ENCODE measurements at places on chromosomes 3 and 15.

DNA sequence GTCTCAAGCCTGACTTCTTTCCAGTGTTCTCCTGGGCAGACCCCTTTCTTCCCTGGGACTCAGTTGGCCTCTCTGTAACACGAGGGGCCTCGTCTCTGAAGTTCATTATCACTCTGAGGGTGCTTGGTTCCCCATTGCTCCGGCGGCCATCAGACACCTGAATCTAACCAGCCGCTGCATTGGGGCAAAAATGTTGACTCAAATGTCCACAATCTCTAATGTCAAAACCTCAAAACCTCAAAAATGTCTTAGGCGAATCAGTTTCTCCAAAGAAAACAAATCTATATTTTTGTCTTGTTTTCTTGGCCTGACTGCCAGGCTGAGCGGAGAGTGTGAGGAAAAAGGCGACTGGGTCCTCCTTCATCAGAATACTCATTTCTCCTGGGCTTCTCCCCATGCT, 220.7 kb downstream of the VPS13C start:
- peak; percentile 19 for DNase-seq

- no peak for DNase-seq
These were observed 142.4 kb downstream of the TPRA1 start for GRCh38 chr3:127448161-127448561.

DNA sequence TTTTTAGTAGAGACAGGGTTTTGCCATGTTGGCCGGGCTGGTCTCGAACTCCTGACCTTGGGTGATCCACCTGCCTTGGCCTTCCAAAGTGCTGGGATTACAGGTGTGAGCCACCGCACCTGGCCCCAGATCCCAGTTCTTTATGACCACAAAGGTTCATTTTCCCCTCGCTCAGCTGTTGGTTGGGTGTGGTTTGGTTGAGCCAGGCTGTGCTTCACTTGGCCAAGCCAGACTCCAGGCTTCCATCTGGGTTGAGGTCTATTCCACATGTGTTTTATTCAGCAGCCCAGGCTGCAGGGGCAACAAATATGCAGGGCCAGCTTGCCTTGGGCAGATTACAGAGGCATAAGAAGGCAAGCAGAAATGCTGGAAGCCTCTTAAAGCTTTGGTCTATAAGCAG, 13.7 kb downstream of the CGNL1 start:
- DNase-seq: no peak

DNA sequence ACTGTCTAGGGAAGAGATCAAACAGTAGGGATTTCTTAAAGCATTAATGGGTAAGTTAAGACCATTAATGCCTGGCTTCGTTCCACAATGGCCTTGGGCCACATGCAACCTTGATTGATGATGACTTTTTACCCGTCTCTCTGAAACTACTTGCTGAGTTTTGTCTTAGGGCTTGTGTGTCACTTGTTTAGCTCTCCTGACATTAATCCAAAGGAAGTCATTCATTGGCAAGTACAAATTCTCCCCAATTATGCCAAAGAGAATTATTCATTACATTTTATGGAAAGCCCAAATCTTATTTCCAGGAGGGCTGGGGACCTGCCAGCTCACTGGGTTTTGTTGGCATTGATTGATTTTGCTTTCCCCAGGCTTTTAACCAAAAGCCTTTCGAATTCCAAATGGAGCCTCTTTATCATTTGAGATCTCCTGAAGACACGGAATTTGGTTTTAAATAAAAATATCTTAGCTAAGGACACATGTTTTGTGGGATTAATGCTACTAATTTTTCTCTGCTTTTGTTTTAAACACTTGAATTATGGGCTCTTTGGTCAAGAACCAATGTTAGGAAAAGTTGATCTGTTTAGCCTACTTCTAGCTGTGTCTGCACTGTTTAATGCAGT, 40.7 kb downstream of the SERPINI1 start:
- DNase-seq: no peak

- DNase-seq: no peak
These were observed 33.3 kb downstream of the GABPB1 start for GRCh38 chr15:50321680-50322210.

- DNase-seq: no peak
These were observed 29.7 kb downstream of the SEMA7A start for GRCh38 chr15:74403991-74404563.

DNA sequence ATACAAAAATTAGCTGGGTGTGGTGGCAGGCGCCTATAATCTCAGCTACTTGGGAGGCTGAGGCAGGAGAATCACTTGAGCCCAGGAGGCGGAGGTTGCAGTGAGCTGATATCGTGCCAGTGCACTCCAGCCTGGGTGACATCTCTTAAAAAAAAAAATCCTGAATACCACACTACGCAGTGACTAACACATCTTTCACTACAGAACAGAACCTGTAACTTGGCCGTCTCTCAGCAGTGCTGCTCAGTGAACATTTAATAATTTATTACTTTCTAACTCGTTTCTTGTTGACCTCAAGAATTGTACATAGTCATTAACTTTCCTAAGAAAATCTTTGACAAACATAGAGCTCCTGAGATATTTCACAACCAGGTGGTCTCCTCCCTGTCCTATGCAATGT, 3.8 kb downstream of the GREM1 start:
- no peak for DNase-seq

DNA sequence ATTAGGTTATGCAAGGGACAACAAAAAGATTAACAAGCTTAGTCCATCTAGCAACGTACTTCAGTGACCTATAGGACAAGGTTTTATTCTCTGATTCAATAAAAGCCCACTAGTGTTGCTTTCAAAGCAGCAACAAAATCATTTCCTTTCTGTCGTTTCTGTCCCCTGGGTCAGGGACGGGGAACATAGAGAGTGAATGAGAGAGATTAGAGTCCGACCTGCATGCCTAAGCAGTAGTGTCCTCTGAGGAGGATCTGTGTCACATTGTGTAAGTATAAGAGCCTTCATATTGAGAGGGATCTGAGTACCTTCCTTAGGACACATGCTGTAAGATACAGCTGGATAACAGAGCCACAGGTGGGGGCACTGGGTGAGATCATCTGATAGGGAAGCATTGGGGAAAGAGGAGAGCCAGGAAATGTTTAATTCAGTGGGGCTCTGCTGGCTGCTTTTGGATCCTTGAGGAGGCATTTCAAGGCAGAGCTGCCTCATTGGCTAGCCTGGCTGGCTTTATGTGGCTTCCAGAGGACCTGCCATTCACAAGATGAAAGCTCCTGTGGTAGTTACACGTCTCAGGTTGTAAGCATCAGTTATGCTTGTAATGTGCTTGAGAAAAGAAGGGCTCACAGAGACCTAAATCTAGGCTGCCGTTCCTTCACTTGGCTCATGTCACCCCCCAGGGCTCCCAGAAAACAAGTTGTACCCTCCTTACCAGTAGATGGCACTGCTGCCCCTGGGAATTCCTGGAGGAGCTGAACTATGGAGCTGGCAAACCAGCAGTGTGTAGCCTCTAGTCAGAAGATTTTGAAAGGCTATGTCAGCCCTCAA, 2.7 kb downstream of the TMEM108 start:
- DNase-seq: peak; percentile 29

- no peak for DNase-seq
These were observed 225.1 kb upstream of the NDN start for GRCh38 chr15:23912191-23912590.

- no peak for DNase-seq
These were observed 42.8 kb upstream of the RNU6-1 start for GRCh38 chr15:67882487-67883233.

DNA sequence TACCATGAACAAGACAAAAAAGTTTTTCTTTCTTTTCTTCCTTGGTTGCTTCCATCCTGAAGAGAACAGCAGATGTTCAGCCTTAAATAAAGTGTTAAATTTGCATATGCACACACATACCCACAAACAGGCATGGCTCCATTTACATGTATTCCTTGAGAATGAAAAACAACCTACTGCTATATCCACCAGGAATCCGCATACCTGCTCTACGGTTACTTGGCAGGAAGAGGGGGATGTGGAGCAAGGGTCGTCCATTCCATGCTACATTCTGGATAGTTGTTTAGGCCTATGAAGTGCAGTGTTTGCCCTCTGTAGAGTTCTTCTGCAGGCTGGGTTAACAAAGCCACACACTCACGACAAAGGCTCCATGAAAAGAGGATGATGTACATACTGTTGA, 322.8 kb downstream of the KCNH8 start:
- DNase-seq: no peak

- no peak for DNase-seq
These were observed 246.0 kb downstream of the EPHA3 start for GRCh38 chr3:89353465-89353864.

DNA sequence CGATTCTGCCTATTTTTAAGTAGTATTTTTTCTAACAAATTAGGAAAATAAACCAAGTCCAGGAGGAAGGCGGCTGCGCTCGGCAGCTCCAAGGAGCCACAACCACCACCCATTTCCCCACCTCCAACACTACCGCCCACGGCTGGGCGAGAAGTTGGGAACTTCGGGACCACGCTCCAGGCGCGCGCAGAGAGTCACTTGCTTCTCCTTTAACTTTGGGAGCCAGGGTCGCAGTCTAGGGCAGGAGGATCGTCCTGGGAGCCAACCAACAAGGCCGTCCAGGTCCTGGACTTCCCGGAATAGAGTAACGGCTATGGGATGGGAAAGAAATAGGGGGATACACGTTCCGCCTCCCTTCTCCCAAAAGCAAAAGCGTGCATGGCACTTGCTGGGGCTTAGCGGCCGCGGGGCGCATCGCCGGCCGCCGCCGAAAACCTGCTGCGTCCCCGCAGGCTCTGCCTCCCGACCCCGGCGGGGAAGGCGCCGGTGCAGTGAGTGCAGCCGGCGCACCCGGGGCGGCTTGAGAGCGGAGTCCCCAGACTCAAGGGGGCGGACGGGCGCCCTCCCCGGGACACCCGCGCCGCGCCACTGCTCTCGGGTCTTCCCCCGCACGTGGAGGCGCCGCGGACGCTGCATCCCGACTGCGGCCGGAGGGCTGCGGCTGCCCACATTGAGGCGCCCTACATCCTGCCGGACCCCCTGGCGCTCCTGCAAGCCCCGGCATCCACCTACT, 699 bp downstream of the MEGF11 start:
- DNase-seq: no peak

Measured in HS-27A (cell line).